Uterus (tissue), 4 donors: ENCODE measurements at places on chromosomes 2 and 18. TPM values are rescaled to one million over a fixed set of nuclear protein-coding genes. Genes with fewer than 3 reads are reported as not detected.
A peak's percentile ranks its signal among the peaks of the same experiment; 100 is the strongest.

- no peak for DNase-seq
Measured at GRCh38 chr18:41695441-41695840, 259.6 kb upstream of the PIK3C3 start.

GRCh38 chr2:60560734-60561644, 7.5 kb upstream of the BCL11A start:
- DNase-seq, result no peak

- no peak for DNase-seq
Measured at GRCh38 chr18:48932462-48932818, 18.3 kb downstream of the SMAD7 start.

- DNase-seq, result no peak
Measured at GRCh38 chr2:97673915-97674283, 4.4 kb downstream of the C2orf92 start.

GRCh38 chr2:107132070-107132469, 246.1 kb upstream of the ST6GAL2 start:
- no peak for DNase-seq

DNA sequence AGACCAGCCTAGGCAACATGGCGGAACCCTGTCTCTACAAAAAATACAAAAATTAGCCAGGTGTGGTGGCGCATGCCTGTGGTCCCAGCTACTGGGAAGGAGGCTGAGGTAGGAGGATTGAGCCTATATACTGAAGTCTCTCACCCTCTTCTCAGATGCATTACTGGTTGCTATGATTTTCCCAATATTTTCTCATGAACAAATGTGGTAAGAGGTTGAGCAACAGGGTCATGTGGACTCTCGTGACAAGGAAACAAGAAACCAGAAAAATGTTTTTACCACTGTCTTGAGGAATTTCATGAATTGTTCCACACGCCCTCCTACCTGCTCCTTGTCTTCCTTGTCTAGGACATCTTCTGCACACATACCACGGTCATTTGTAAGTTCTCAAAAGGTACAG, 12.4 kb downstream of the LMAN2L start:
- DNase-seq, result no peak

- DNase-seq, result no peak
Measured at GRCh38 chr2:161825429-161825828, 201.2 kb downstream of the SLC4A10 start.

GRCh38 chr2:62578803-62579640, 73.0 kb upstream of the TMEM17 start:
- DNase-seq, result no peak

GRCh38 chr2:705971-706511, 28.8 kb upstream of the TMEM18 start:
- DNase-seq, result no peak

DNA sequence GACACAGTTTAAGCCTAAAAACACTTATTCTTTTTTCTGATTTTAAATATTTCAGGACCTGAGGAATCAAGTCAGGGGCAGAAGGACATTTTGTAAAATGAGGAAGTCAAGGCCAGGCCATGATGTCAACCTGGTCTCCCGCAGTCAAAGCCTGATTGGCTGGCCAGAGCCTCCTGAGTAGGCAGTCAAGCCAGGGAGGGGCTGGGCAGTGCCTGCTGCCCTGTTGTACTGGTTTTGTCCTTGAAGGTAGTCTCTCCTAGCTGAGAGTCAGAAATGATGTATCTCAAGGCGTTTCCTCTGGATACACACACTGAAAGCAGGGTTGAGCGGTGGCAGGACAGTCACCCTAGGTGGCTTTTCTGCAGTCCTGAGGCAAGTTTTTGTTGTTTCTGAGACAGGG, 19.8 kb downstream of the CCT7 start:
- DNase-seq, result no peak

DNA sequence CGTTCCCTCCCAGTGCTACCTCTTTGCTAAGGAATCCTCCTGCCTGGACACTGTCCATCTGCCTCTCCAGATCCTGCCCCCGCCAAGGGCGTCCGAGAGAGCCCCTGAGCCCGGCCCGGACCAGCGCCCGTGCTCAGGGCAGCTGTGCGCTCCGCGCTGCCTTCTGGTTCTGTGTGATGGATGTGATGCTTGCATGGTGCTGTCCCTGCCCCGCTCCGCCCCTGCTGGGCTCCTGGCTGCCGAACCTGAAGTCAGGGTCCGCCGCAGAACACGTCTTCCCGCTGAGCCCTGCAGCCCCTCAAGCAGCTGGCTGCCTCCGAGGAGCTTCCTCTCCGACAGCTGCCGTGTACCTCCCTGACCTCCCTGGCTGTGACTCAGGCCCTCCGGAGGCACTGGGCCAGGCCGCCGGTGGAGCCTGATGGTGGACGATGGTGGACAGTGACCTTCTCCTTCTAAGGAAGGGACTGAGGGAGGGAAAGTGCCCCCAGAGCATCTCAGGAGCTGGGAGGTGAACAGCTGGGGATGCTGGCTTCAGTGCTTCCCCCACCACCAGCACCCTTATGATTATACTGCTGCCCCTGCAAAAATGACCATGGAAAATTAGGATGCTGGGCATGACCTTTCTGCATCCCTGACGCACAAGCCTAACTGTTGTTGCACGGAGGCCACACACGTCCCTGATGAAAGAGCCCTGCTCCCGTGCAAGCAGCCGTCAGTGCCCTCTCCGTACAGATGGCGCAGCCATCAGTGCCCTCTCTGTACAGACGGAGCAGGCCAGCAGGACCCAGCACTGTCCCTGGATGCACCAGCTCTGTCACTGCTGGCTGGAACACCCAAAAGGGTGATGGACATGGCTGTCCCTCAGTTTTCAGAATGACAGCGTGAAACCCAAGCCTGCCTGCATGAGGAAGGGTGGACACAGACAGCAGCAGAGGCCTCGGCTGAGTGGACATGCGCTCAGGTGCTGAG, 99.3 kb downstream of the TPO start:
- DNase-seq, result no peak

DNA sequence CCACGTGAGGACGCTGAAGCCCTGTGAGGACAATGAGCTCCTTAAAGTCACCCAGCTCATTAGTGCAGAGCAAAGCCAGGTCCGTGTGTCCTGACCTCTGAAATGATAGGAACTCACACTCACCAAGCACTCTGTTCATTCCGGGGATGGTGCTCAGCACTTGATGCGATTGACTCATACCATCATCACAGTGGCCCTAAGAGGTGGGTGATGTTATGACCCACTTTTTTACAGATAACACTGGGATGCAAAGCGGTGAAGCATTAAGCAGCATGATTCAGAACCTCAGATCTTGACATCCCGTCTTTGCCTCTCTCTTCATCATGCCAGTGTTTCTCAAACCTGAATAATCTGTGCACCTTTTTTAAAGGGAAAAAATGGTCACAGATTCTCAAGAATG, 234.8 kb downstream of the ALPK2 start:
- no peak for DNase-seq

GRCh38 chr2:71299507-71299906, 32.1 kb upstream of the ZNF638 start:
- no peak for DNase-seq

DNA sequence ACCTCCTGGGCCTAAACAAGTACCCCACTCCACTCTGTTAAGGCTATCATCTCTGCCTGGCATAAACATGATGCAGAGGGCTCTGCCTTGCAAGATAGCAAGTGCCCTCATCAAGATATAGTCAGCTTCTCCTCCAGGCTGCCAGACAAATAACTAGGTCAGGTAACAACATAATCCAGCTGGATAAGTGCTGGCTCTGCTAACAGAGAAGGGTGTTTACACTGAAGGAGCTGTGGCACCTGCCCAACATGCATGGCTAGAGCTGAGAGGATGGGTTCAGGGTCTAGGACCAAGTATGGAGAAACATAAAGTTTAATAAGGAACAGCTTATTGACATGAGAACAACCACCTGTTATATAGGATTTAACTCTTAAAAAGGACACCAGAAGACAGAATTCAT, 42.8 kb downstream of the DLGAP1 start:
- DNase-seq, result no peak

GRCh38 chr18:45920367-45920766, 46.8 kb downstream of the EPG5 start:
- DNase-seq, result peak; percentile 25

DNA sequence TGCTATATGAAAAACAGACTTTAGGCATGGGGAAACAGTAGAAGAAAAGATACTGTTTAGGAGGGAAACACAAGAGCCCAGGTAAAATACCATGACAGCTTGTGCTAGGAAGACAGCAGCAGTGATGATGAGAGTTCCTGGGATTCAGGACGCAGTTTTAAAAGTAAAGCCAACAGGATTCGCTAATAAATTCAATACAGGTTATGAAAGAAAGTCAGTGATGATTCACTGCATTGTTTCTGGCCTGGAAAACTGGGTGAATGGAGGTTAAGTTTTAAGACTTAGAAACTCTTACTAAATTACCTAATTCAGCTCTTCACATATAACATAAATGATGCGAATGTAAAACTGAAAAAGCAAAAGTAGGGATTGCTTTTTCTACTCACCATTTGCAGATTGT, 27.9 kb upstream of the RNU4ATAC start:
- DNase-seq, result no peak

DNA sequence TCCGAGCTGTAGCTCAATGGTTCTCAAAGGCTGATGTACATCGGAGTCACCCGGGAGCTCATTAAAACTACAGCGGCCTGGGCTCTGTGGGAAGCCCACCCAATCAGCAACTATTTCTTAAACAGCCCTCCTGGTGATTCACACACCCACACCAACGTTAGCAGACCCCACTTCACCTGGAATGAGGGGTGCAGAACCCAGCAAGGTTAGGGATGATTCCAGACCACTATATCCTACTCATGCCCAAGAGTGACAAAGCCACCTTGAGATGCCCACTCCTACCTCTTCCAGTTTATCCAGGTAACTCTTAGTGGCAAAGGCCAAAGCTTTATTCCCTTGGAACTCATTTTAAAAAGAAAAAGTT, 149.7 kb downstream of the RHBDD1 start:
- DNase-seq, result no peak

- no peak for DNase-seq
Measured at GRCh38 chr2:221792971-221793521, 220.9 kb upstream of the EPHA4 start.

- no peak for DNase-seq
Measured at GRCh38 chr2:48248251-48248933, 281.6 kb upstream of the STON1 start.

DNA sequence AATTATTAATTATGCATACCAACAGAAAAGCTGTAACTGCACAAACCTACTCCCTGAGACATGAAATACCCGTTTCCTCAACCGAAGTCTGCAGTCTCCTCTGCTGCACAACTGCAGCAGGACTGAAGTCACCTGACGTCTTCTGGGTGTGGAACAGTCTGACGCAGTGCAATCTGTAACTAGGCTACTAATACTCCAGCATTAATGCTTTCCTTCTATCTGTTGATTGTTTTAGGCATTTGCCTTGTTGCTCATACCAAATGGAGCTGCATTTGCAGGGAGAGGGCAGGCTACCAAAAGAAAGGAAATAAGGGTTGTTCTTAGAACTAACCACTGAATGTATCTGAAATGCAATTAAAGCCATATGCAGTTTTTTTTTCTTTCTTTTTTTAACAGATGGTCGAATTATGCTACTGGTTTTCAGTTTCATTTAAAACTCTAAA, 40.1 kb downstream of the RTN4 start:
- no peak for DNase-seq

GRCh38 chr2:231720987-231721966, 13.0 kb downstream of the PTMA start:
- no peak for DNase-seq

RPRM gene
- 54.1 TPM for total RNA-seq

TBR1 gene
- total RNA-seq, result not detected
